DMS53 (cell line): ENCODE measurements at places on chromosomes 2 and 18.

GRCh38 chr2:1551905-1552304, 138.6 kb downstream of the TPO start:
- DNase-seq, result no peak

DNA sequence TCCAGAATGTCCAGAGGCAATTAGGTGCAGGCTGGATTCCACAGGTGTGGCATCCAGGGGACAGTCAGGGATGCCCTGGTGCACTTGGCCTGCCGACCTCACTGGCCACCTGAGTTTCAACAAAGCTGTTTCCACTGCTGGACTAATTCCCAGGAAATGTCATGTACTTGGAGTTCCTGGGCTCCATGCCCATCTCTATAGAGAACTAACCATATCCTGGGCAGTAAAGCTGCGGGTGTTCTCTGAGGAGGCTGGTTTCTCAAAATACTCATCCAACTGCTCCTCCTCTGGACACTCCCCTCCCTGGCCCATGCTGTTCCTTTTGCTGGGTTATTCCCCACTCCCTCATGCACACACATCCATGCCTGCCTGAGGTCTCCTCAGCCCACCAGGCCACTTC, 161.9 kb upstream of the SKOR2 start:
- no peak for DNase-seq

DNA sequence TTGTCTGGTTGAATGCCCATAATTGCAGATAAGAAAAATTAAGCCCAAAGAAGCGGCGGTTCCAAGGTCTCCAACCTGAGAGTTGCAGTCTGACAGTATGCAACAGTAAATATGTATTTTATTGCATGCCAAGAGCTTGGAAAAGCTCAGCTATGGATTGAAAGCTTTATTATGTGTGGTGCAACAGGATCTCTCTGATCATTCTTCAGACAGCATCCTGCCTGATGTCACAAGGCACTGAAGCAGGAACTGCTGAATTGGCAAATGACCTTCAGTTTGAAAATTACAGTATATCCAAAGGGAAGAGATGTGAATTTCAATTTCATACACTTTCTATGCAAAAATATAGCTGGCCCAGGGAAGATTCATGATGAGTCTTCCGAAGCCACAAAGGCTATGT, 42.5 kb downstream of the DOCK10 start:
- DNase-seq, result no peak

GRCh38 chr2:42449163-42450087, 44.4 kb downstream of the KCNG3 start:
- DNase-seq, result no peak

GRCh38 chr2:138171244-138171643, 207.0 kb downstream of the HNMT start:
- DNase-seq, result no peak

GRCh38 chr18:43596105-43596712, 318.9 kb upstream of the SYT4 start:
- DNase-seq, result peak; percentile 79

GRCh38 chr2:74328074-74328473, 15.1 kb downstream of the SLC4A5 start:
- DNase-seq, result no peak

- peak; percentile 55 for DNase-seq
Measured at GRCh38 chr18:13558124-13558523, 168.2 kb downstream of the FAM210A start.

- no peak for DNase-seq
Measured at GRCh38 chr18:13676471-13676870, 49.9 kb downstream of the FAM210A start.

DNA sequence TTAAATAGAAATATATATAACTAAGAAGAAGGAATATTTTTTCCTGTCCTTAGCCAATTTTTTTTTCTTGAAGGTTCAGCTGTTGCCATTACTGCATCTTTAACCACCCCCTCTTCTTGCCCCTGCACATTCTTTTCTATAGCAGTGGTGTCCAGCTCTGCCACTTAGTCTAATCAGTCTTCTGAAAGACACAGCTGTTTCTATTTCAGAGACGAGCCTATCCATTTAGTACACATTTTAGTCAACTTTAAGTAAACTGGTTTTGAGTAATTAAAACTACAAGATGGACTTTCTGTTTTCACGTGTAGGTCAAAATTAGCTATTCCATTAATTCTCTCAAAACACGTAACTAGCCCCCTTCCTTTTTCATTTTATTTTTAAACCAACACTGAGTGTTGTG, 21.0 kb downstream of the SPOPL start:
- DNase-seq, result no peak

DNA sequence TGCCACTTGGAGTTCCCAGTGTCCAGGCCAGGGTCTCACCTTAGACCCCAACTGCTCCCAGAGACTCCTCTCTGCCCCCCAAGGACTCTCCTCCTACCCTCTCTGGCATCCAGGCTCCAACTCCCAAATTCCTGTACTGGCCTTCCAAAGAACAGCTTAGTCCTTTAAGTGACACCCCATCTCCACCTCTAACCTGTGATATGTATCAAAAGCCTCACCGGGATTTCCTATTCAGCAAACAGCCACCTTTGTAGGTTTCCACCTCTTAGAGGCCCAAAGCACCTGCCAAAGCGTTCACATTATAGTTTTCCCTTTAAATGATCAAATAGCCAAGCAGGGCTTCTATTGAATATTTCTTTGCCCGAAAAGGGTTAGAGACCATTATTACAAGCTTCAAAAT, 2.7 kb upstream of the COPS8 start:
- no peak for DNase-seq

GRCh38 chr2:56347881-56348280, 164.1 kb downstream of the CCDC85A start:
- DNase-seq, result no peak

DNA sequence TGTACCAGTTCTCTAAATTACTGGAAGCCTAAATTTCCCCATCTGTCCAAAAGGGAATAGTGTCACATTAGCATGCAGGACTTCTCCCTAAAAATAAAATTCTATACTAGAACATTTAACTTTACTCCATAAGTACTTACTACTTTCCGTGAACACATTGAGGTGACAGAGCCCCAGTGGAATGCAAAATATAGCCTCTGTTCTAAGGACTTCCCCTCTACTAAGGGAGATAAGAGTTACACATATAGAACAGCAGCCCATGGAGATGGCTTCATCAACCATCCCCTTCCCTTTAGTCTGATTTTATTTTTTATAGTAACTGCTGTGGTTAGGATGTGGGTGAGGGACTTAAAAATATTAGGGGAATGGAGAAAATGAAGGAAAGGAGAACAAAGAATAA, 68.9 kb upstream of the STPG4 start:
- no peak for DNase-seq

- no peak for DNase-seq
Measured at GRCh38 chr18:28030458-28030857, 146.5 kb downstream of the CDH2 start.

DNA sequence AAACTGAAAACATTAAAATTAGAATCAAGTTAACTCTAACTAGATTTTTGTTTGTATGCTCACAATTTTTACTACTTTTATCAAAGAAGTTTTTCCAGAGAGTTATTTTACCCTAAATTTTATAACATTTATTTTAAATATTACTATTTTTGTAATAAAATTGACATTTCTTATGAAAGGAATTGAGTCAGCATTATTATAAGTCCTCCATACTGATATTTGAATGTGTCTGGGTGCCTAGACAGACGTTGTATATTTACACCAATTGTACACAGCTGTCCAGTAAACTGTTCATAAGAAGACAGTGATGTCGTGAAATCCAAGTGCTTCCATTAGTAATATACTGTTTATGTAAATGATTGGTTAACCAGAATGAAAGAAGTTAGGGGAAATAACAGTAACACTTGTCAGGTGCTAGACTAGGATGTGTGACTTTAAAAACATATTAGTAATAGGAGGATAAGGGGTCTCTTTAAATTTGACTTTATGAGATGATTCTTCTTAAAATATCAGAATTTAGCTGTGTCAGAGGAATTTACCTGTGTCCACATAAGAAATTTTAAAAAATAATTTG, 73.7 kb downstream of the TANK start:
- no peak for DNase-seq
